ENCODE measurements at places on chromosomes 1 and 21.

- no peak for DNase-seq
These were observed 75.4 kb downstream of the MDM4 start for GRCh38 chr1:204591473-204592090.

GRCh38 chr1:192620071-192620635, 15.8 kb upstream of the RGS13 start:
- DNase-seq: no peak

DNA sequence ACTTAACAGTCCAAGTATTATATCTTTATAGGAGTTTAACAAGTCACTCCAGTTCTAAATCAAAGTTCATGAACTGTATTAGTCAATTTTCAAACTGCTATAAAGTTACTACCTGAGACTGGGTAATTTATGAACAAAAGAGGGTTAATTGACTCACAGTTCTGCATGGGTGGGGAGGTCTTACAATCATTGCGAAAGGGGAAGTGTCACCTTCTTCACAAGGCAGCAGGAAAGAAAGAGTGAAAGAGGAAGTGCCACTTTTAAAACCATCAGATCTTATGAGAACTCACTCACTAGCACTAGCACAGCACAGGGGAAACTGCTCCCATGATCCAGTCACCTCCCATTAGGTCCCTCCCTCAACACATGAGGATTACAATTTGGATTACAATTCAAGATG, 70.0 kb downstream of the CLCA4 start:
- DNase-seq: peak; percentile 88

GRCh38 chr1:206653715-206654459, 18.6 kb downstream of the DYRK3 start:
- DNase-seq: no peak

- DNase-seq: no peak
These were observed 365.2 kb downstream of the DSCAM start for GRCh38 chr21:40481764-40482163.

DNA sequence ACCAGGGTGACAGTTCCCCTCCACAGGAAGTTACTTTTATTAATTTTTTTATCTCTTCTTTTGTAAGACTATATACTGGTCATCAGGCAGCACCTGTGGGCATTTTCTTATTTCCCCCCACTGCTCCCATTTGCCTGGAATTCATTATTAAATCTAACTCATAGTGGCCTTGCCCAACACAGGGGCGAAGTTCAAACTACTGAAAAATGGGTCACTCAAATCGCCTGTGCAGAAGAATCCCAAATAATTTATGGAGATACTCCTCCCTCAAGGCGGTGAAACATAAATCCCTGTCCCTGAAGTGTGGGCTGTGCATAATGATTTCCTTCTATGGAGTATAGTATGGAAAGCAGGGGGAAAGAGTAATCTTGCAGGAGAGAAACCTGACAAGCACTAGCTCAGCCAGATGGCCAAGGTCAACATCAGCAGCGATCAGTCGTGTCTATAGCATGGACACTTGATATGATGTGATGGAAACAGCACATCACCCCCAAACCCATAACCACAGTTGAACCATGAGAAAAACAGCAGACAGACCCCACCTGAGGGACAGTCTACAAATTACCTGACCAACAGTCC, 7.9 kb downstream of the CAMK2N1 start:
- no peak for DNase-seq

DNA sequence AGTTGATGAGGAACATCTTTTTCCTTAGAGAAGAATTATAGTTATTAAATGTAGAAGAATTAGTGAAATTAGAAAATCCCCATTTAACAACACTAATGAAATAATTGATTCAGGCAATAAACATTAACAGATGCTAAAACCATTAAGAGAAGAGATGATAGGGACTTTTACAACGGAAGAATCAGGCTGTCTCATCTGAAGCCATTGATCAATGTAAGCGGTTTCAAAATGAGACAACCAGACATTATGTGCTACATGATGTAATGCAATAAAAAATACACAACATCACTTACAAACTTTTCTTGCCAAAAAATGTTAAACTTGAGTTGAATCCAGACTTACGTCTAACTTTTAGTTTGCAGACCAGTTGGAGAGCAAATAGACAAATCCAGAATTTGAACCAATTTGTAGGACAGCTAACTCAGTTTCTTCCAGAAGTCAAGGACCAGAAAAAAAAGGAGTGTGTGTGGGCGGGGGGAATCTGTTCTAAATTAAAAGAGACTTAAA, 165.4 kb upstream of the DPT start:
- no peak for DNase-seq

DNA sequence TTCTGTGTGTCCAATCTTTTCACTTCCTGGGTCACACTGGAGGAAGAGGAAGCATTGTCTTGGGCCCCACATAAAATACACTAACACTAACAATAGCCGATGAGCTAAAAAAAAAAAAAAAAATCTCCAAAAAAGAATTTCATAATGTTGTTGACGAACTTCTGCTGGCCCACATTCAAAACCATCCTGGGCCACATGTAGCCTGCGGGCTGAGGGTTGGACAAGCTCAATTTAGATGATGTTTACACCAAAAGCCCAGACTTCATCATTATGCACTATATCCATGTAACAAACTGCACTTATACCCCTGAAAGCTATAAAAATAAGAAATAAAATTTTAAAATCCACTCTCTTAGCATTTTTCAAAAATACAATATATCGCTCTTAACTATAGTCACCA, 187.8 kb upstream of the PTBP2 start:
- no peak for DNase-seq

- no peak for DNase-seq
These were observed 5.3 kb upstream of the PRRC2C start for GRCh38 chr1:171480035-171480434.

DNA sequence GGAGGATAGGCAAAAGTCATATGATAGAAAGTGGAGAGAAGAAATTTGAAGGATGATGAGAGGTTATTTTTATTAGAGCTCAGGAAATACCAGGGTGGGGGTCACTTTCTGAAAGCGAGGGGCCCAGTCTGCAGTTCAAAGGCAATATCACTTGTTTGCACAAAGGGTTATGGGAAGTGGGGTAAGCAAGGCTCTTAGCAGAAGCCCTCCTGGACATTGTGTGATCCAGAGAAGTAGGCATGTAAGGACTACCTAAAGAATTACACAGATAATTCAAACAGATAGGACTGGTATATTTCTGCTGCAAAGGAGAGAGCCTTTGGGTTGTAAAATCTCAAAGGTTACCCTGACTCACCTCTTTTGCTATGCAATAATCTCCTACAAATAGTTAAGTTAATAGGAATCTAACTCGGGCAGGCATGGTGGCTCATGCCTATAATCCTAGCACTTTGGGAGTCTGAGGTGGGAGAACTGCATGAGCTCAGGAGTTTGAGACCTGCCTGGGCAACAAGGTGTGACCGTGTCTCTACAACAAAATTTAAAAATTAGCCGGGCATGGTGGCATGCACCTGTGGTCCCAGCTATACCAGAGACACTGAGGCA, 25.2 kb upstream of the PRRC2C start:
- no peak for DNase-seq

Measured in B cell (primary cell).